ENCODE measurements at places on chromosomes 2 and 18.

GRCh38 chr2:18180912-18181311 is 302.4 kb downstream of the KCNS3 start:
- no peak for DNase-seq

- no peak for DNase-seq
Measured at GRCh38 chr2:238262496-238263122, 22.8 kb upstream of the HES6 start.

GRCh38 chr2:240392948-240393830 is 42.3 kb upstream of the GPC1 start:
- DNase-seq: no peak

- DNase-seq: no peak
Measured at GRCh38 chr2:232348936-232349335, 29.6 kb upstream of the ALPP start.

DNA sequence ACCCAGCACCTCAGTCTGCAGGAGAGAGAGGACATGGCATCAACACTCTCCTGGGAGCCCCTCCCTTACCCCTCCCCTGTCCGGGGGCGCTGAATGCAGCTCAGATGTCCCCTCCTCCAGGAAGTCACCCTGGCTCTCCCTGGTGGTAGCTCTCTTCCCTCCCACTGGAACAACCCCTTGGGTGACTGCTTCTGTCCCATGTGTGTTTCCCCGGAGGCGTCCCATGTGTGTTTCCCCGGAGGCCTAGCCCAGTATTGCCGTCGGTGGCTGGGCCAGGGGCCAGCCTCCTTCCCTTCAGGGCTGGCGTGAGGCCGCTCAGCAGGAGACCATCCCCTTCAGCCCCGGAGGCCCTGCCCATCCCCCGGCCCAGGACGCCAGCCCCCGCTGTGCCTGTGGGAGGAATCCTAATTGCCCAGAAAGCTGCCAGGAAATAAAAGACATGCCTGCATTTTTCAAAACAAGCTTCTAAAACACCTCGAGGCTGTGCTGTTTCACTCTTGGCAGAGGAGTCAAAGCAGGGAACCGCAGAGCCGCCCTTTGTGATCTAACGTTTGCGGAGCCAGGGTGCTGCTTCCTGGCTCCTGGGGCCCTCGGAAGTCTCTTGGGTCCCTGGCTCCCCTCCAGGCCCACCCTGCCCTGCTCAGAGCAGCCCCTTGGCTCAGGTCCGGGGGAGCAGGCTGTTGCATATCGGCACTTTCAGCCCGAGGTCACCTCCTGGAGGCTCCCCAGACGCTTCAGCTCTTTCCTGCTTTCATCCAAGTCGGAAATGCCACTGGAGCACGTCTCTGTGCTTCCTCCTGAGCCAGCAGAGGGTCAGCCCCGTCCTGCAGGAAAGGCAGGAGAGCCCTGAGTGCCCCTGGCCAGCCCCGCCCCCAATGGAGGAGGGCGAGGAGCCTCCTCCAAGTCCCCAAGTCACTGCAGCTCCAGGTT is 11.4 kb downstream of the SNED1 start:
- no peak for DNase-seq

DNA sequence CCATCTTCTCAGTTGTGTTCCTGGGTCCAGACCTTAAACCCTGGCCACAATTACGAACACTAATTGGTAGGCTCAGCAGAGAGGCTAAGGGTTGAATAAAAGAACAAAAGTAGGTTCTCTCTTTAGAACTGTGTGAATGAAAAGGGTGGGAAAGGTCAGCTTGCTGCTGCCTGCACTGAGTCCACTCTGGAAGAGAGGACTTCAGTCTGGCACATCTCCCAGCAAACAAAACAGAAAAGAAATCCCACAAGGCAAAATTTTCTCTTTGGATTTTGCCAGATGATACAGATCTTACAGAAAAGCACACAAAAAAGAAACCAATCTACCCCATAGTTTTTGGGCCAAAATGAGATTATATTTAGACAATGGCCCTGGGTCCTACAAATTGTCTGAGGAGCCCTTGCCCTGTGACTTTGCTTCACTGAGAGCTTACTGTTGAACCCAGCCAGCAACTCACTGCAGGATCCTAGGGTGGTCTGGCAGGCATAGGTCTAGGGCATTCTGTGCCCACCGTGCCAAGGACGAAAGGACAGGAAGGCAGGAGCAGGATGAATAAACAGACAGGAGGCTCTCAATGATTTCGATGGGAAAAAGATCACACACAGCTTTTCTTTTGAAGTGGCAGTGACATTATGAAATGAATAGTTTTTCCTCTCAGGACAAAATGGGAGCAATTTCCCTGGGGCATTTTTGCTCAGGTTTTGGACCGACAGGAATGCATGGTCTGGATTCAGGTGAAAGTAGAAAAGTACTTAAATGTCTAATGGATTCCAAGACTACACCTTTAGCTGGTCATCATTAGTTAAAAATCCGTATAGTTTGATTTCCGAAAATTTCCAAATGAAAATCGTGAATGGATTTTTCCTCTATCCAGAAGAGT is 68.4 kb upstream of the STAM2 start:
- no peak for DNase-seq

- DNase-seq: no peak
Measured at GRCh38 chr2:209734805-209735204, 36.8 kb upstream of the UNC80 start.

DNA sequence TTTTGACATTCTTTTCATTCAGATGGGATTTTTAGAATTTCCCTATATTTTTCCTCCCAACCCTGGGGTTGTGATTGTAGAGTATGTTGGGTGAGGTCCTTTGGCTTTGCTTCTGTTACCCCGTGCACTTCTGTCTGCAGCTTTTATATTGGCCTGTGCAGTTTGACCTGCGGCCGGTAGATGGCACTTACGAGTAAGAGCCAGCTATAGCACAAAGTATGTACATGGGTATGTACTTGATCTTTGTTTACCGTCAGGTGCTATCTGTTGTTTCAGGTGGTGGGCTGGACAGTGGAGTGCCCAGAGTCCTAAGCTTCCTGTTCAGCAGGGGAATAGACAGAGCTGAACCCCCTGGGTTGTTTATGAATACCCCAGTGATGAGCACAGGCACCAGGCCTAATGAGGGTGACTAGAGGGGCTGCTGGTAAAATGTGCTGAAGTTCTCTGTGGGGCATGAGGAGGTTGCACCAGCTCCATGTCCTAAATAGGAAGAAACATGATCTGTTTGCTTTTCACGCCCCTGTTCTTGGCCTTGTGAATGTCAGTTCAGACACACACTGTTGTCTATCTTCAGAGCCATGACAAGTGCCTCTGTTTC is 58.9 kb upstream of the THUMPD2 start:
- no peak for DNase-seq

- DNase-seq: no peak
Measured at GRCh38 chr2:30778611-30779010, 28.6 kb downstream of the CAPN13 start.

DNA sequence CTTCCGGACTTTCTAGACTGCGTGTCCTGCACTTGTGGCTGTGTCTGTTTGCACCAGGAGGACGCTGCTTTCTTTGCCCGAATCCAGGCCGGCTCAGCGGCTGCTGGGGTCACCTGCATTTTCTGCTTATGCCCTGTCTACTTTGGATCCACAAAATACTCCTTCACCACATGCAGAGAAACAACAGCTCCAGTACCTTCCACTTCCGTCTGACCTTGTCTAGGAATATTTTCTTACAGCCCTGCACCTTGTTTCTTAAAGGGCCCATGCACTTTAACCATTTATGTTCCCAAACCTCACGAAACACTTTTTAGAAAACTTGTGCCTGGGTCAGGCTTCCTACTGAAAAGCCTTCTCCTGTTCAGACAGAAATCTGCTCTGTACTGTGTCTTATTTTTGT is 129.4 kb upstream of the NCK2 start:
- no peak for DNase-seq

- DNase-seq: peak; percentile 45
Measured at GRCh38 chr2:25085761-25086560, 44.1 kb downstream of the EFR3B start.

GRCh38 chr2:96807127-96807471 is 9.0 kb upstream of the CNNM3 start:
- DNase-seq: no peak

- no peak for DNase-seq
Measured at GRCh38 chr2:176159663-176160250, 2.6 kb downstream of the HOXD3 start.

GRCh38 chr2:137966043-137966442 is 1.8 kb downstream of the HNMT start:
- no peak for DNase-seq

DNA sequence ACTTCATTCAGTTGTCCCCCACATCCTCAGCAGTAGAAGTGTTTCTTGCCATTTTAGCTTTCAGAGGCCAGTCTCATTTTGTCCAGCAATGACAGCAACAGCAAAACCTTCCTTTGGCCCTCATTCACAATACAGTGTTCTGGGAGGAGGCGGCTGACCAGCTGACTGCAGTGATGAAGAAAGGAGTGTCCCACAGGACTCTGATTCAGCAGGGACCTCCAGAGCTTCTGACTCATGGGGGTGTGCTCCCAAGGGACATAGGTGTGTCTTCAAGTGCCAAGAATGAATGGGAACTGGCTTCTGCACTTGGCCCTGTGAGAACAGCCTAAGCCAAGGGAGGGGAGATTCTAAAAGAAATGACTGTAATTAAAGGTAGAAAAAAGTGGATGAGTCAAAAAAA is 147.0 kb upstream of the PELI1 start:
- no peak for DNase-seq
